ENCODE measurements at places on chromosomes 2 and 18.

- no peak for ATAC-seq
These were observed 37.1 kb downstream of the RAMP1 start for GRCh38 chr2:237896507-237896892.

- no peak for ATAC-seq
These were observed 129.3 kb downstream of the GLI2 start for GRCh38 chr2:120864981-120865380.

GRCh38 chr18:74282755-74283554 lies 8.8 kb downstream of the CYB5A start:
- ATAC-seq: no peak

- no peak for ATAC-seq
These were observed 9.7 kb downstream of the VRK2 start for GRCh38 chr2:58056192-58056916.

GRCh38 chr2:196399096-196399495 lies 227.7 kb upstream of the STK17B start:
- no peak for ATAC-seq

- no peak for ATAC-seq
These were observed 2.3 kb upstream of the NCKAP1 start for GRCh38 chr2:183040604-183041003.

DNA sequence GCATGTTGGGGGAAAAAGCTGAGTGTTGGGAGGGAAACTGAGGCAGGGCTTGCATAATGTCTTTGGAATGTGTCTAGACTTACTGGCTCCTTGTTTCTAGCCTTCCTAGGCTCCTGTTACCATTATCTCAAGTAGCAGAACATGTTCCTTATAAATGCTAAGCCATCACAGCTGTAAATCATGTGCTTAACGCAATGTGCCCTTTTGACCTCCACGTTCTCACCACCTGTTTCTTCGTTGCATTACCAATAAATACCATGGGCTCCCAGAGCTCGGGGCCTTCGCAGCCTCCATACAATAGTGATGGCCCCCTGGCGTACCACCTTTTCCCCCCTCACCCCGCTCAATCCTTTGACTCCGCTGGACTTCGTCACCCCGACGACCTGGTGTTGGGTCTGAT lies 54.0 kb upstream of the CWC22 start:
- no peak for ATAC-seq

GRCh38 chr2:221480163-221480562 lies 91.9 kb downstream of the EPHA4 start:
- no peak for ATAC-seq

- no peak for ATAC-seq
These were observed 77.8 kb upstream of the B3GNT2 start for GRCh38 chr2:62118160-62118559.

All from activated CD4-positive, CD25-positive, alpha-beta regulatory T cell treated with anti-CD3 and anti-CD28 coated beads, Interleukin-2, amount 50 U/mL, for 24 hours (primary cell).